ENCODE measurements at places on chromosomes 7 and 10.

DNA sequence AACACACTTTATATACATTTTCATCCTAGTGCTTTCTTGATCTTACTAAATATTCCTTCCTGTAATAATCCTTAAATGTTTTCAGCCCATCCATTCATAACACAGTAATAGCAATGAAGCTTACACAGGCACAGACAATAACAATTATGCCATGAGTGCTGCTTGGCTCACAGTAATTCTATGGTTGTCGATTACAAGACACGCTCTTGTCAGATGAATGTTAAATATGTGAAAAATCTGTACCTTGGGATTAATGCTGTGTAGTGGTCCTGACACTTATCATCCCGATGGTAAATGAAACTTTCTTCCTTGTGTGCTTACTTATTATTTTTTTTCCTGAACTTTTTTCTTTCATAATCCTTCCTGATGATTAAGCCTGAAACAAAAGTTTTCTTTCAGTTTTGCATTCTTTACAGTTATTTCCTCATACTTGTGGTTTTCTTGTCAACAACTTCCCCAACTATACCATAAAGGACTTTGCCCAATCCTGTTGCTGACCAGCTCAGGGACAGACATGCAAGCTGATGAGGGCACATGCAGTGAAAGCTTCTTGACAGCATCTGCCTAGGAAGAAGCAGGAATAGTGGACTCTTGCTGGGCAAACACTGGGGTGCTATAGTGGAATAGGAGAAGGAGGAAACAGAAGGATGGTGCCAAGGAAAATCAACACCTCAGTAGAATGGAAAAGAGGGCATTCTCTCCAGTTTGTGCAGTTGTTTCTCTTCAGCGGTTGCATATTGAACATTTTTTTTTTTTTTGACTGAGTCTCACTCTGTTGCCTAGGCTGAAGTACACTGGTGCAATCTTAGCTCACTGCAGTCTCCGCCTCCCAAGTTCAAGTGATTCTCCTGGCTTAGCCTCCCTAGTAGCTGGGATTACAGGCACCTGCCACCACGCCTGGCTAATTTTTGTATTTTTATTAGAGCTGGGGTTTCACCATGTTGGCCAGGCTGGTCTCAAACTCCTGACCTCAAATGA is 6.7 kb upstream of the MGAM2 start:
- no peak for DNase-seq

DNA sequence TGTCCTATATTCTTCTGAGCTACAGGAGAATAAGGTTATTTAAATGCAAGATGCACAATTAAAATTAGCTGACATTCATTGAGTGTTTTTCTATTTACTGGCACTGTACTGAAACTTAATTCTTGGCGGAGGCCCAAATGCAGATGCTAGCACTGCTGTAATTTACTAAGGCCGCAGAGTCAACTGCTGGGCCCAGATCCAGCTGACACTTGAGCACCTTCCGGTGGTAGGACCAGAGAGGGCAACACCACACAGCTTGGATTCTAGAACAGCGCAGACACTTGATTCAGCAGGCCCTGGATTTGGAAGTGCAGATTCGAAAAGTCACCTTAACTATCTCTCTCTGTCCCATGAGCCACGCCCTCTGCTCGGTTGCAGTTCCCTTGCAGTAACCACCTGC is 228.6 kb upstream of the TMEM72 start:
- DNase-seq, result no peak

DNA sequence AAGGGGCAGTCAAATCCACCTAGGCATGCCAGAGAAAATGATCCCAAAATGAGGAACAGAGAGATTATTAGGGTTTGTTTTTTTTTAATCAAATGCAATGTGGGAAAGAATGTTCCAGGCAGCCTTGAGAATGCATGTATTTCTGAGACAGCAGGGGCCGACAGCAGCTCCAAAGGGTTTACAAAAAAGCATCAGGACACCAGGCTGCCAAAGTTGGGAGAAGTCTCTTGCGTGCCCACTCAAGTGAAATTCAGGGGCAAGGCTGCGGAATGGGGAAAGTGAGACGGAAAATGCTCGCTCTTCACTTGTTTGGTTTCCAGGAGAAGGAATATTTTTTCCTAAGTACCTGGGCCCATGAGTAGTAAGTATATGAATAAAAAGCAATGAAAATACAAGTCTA is 101.2 kb downstream of the USP6NL start:
- no peak for DNase-seq

GRCh38 chr10:33878238-33878786 is 543.8 kb upstream of the NRP1 start:
- no peak for DNase-seq

GRCh38 chr10:57830877-57831560 is 436.7 kb downstream of the IPMK start:
- no peak for DNase-seq

DNA sequence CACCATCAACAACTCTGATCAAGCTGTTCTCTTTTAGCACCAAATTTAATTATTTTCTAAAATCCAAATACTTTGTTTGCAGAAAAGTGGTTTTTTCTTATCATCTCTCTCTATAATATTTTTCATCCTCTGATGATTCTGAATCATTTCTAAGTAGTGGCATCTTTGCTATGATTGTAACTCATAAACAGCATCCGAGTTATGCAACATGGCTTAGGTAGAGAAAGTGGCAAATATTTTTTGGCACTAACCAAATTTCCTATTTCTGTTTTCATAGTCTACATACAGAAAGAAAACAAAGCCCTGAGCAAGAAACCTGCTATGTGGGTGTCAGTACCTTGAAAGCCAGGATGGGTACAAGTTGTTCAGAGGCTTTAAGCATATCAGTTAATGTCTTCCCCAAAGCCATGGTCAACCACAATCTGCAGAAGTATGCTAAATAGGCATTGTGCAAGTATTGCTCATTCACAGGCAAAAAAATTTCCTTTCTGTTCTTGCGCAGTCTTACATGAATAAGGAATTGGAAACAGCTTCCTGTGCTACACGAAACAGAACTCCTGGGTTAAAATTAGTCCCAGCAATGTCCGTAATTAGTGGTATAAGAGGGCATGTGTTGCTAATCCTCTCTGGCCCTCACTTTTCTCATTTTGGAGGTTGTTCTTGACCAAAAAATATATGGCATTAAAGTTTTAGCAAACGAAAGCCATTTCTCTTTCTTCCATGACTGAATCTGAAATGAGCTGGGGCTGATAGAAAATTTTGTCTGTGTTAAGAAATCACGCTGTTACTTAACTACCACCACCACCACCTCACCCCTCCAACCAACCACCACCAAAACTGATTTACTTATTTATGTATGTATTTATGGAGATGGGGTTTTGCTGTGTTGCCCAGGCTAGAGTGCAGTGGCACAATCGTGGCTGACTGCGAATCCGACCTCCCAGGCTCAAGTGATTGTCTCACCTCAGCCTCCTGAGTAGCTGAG is 325.6 kb upstream of the MAGI2 start:
- DNase-seq, result no peak

DNA sequence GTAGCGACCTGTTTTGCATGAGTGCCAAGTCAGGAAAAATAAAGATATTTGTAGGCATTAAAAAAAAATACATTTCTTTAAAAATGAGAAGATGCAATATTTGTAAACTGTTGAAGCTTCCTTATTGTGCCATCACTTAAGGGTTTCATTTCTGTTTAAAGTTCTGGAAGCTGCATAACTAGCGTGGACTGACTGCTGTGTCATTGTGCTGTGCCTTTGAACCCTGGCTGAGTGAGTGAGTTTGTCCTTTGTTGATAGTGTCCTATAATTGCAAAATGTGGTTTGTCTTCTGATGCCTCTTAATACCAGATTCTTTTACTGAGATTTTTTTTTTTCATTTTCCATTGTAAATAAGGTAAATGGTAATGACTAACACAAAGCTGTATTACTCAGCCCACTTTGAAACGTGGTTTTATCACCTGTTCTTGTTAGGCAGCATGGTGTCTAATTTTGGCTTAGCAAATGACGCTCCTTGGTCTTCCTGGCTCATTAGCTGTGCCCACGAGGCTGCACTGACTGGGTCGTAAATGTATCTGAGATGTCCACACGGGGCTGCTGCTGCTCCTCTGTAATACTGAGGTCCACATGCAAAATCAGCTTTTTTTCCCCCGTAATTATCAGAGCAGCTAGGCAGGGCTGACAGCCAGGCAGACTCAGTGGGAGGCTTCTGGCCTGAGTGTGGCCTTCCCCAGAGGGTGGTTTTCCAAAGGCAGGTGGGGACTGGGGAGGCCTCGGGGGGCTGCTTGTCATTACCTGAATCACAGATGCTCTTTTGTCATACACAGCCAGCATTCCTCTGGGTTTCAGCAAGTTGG is 14.8 kb downstream of the ZSCAN25 start:
- DNase-seq, result no peak

- DNase-seq, result no peak
Measured at GRCh38 chr10:14163377-14164086, 167.2 kb downstream of the FRMD4A start.

DNA sequence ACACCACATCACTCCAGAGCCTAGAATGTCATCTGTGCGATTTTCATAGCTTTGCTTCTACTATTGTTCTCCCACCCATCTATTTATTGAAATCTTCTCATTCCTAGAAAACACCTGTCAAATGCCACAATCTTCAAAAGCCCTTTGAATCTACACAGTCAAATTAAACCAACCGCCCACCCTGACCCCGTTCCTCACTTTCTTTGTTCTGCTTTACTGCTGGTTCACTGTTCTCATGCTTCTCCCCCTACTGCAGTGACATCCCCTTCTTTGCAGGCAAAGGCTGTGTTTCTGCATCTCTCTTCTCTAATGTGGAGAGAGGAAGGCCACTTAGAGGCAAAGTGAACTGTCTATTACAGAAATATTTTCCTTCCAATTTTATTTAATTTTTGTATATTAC is 152.4 kb upstream of the NEBL start:
- DNase-seq, result no peak

GRCh38 chr7:95430864-95431263 is 4.0 kb downstream of the PON2 start:
- DNase-seq, result no peak

- no peak for DNase-seq
Measured at GRCh38 chr7:30863706-30864035, 48.0 kb upstream of the AQP1 start.

GRCh38 chr7:67593794-67594193 is 597.2 kb downstream of the TYW1 start:
- no peak for DNase-seq

DNA sequence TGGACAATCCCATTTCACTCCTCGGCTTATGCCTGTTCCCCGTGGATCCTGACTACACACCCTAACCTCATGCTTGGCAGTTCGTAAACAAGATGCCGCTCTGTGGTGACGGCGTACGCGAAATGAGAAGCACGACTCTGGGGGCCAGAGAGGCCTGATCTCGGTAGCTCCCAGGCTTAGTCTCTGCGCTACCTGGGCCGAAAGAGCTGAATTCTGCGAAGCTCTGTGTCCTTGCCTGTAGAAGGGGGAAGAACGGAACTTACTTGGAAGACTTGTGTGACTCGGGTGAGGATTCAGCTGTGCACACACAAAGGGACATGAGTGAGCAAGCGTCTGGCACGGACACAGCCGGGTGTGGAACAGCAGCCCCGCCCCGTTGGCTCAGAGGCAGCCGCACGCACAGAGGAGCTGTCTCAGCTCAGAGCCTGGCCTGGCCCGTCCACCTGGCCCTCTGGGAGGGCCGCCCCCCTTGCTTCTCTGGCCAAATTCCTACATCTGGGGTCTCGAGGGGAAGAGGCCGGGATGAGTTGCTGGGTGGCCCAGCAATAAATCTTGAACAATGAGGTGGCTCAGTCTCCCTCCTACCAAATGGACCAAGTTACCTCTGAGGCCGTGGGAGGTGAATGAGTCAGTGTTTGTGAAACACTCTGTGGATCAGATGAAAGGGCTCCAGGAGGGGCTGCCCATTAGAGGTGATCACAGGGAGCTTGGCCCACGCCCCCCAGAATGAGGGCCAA is 83.8 kb downstream of the PDGFA start:
- no peak for DNase-seq

Measured in stimulated activated CD4-positive, alpha-beta T cell treated with anti-CD3 and anti-CD28 coated beads, Interleukin-15, amount 100 ng/mL, for 1 hour (primary cell).